NCI-H1048 (cell line): ENCODE measurements at places on chromosomes 16 and 17.

DNA sequence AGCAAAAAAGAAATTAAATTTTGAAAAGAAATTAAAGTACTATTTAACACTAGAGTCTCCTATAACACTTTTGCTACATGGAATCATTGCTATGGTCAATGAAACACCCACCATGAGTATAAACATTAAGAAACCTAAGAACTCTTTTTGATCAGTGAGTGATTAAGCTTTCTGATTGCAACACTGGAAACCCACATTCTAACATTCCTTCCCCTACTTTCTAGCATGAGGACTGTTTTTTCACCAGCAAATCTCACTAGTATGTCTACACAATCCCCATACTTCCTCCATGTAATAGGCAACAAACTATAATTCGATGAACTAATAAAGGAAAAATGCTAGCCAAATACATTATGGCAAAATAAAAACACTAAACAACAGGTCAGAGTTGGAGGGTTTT is 54.7 kb downstream of the SKAP1 start:
- DNase-seq, result no peak

DNA sequence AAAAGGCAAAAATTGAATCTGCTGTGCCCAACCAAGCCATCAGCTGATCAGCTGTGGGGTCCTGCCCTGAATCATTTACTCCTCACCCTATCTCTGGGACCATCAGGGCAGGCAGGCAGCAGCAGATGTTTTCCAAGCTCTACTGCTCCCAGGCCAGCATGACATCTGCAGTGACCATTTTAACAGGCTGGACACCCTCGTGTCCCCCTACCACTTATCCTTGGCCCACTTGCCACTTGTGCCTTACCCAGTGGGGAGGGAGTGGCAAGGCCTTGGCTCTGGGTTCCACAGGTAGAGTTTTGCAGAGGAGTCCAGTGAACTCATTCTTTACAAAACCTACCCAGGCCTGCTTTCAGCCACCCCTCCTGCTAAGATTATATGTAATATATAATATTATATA is 12.0 kb upstream of the CA4 start:
- DNase-seq, result no peak

- DNase-seq, result no peak
Measured at GRCh38 chr16:82146556-82146955, 23.5 kb downstream of the MPHOSPH6 start.

DNA sequence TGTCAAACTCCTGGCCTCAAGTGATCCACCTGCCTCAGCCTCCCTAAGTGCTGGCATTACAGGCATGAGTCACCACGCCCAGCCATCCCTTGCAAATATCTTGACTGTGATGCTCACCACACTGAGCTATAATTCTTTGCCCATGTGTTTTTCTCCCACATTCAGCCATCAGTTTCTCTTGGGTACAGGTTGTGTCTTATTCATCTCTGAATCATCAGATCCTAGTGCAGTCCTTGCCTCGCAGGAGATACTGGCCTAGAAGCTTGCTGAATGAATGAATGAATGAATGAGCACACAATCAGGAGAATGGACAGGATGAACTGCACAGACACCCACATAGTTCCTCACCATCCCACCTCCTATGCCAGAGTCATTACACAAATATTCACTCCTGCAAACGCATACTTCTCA is 24.4 kb upstream of the ETV4 start:
- no peak for DNase-seq

- no peak for DNase-seq
Measured at GRCh38 chr16:18024611-18025010, 311.9 kb downstream of the NPIPA8 start.

- no peak for DNase-seq
Measured at GRCh38 chr16:17499223-17499902, 28.6 kb upstream of the XYLT1 start.

DNA sequence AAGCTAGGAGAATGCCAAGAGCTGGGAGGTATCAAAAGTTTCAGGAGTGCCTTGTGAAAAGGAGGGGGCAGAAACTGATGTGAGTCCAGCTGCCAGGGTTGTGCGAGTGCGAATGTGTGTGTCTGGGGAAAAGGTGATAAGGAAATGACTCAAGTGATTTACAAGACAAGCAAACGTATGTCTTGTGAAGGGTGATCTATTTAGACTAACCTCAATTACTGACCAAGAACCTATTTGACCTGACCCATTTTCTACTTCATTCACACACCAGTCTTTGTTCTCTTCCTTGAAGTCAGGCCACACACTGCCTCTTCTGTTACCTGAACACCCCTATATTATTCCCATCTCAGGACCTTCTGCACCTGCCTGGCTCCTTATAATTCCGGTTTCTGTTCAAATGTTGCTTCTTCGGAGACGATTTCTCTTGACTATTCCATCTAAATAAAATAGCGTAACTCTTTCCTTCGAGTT is 1.0 kb downstream of the GDE1 start:
- no peak for DNase-seq

DNA sequence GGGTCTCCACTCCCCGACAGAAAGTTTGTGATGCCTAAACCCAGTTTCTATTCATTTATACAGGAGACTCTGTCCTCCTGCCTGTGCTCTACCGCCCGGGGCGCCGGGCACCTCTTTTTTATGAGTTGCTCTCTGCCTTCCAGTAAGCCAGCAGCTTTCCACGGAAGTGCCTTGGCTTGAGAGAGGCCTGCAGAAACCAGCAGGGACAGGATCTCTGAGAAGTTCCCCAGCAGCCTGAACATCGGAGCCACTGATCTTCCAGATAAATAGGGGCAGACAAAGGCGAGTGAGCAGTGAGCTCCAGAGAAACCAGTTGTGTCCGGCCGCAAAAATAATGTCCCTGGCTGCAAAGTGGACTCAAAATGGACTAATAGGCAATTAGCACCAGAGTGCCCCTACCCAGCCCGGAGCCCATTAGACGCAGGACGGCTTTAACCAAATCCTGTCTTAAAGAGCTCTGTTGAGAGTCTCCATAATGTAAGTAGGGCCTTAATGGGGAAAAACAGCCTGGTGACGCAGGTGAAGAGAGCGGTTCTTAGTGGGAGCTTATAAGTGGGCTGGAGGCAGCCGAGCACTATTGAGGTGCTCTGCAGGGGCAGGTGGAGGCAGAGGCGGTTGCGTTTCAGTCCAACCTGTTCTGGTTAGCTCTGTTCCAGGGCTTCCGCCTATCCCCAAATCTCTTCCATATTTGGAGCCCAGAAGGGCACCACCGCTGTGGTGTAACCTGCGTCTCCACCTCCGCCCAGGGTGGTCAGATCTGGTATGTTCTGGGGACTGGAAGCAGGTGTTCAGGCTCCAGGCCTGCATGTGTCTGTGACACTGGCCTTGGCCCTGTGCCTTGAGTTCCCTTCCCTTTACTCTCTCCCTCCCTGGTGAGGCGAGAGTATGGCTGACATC is 74.1 kb downstream of the NT5M start:
- no peak for DNase-seq

DNA sequence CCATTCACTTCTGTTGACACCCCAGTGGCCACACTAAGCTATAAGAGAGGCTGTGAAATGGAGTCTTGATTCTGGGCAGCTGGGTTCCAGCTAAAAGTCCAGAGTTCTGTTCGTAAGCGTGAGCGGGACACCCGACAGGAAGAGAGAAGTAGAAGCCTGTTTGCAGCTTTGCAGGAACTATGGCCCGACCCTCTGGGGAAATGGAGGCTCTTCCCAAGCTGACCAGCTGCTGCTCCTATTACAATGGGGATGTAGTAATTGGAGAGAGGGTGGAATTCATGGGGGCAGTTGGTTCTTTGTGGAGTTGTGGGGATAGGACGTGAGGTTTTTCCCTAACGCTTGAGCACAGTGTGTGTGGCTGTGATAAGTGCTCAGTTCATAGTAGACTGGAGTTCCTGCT is 28.4 kb downstream of the UBALD1 start:
- DNase-seq, result no peak

DNA sequence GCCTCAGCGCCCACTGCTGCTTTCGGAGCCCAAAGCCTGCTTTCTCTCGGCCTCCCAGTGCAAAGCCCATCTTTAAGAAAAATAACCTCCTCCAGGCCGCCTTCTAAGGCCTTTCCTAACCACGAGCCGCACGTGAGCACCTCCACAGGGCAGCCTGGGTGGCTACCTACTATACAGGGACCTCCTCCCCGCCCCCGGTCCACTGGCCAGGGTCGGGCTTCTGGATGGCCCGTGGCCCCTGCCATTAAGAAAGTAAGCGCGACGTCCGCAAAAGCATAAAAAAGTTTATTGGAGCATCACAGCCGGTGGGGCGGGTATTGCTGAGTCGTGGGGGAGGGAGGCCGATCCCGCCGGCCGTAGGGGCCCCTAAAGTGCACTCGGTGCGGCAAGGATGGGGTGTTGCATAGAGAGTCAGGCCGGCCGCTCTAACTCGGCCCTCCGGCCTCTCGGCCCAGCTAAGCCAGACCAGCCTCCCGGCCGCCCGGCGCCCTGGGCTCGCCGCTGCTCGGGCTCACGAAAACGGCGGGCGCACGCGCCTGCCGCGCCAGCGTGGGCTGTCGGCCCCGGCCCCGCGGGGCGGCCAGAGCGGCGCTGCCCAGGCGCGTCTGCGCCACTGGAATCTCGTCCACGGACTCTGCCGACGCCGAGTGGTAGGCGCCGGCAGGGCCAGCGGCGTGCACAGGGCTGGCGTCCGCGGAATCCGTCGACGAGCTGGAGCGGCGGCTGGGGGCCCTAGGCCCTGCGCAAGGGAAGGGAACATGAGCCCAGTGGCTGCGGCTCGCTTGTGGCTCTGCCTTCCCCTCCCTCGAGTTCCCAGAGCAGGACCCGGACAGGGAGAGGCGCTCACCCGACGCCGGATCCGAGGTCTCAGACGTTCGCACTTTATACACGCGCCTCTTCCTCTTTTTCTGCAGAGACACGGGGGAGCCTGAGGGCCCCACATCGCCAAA is 1.1 kb upstream of the TPPP3 start:
- no peak for DNase-seq

- no peak for DNase-seq
Measured at GRCh38 chr16:56311208-56312027, 113.9 kb downstream of the AMFR start.

DNA sequence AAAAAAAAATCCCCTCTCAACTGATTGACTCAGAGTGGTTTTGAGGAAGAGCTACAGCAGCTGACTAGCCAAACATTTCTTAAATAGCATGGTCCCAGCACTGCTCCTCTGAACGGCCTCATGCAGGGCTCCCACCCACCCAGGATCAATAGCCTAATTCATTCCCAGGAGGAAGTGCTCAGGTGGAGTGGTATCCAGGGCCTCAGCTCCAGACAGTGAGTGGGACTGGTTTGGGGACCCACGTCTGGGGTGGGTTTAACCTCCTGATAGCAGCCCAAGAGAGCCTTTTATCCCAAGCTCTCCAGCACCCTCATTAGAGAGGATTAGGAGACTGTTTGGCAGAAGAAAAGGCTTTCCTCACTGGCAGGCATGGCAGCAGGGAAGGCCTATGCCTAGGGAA is 68.5 kb upstream of the CDH5 start:
- no peak for DNase-seq

- no peak for DNase-seq
Measured at GRCh38 chr16:70252355-70252988, 732 bp upstream of the EXOSC6 start.

DNA sequence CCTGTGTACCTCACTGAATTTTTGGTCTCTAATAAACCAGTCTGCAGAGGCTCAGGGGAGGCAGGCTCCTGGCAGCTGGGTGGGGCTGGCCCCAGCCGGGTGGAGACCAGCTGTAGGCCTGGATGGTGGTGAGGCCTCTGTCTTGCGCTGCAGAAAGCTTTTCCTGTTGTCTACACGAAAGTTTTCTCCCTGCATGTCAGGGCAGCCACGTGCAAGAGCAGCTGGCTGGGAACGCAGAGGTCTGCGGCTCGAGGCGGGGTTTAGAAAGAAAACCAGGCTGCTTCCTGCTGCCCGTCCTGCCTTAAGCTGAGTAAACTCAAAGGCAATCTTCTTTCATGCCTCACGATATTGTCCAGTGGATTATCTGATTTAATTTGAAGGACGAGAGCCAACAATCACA is 2.4 kb downstream of the SERPINF1 start:
- DNase-seq, result no peak

- no peak for DNase-seq
Measured at GRCh38 chr17:72294487-72294893, 173.7 kb downstream of the SOX9 start.

DNA sequence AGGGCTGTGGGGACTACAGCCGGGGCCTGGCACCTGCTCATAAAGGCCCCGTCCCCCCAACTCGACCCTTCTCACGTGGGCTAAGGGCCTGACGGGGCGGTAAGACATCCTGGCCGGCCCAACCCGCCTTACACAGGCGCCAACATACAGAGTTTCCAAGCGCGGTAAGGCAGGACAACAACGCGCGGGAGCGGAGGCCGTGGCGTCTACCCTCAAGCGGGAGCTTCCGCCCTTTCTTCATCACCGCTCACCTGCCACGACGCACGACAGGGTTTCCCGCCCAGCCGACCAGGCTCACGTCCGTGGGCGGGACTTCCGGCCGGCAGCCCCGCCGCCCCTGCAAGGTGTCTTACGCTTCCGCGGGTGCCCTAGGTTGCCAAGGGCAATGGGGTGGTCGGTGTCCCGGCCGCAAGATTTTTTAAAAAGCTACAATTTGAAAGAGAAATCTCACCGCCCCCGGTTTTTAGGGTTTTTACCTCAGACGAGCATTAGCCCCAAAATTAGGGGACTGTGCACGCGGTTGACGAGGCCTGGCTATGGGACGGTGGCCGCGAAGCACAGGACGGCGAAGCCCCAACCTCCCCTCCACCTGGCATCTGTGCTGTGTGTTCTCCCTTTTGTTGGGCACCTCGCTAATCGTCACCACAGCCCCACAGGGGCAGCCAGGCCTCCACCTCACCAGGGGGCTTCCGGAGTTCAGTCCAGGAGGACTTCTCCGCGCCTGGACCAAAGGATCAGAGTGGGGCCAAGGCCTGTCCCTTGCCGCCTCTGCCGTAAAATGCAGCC is at the start of gene TERB1:
Gene TERB1 (minus strand): TSS at position 265 of the 786 bp plus-strand sequence. CDS start 4,786 bp downstream, outside the sequence.
- DNase-seq, result no peak

DNA sequence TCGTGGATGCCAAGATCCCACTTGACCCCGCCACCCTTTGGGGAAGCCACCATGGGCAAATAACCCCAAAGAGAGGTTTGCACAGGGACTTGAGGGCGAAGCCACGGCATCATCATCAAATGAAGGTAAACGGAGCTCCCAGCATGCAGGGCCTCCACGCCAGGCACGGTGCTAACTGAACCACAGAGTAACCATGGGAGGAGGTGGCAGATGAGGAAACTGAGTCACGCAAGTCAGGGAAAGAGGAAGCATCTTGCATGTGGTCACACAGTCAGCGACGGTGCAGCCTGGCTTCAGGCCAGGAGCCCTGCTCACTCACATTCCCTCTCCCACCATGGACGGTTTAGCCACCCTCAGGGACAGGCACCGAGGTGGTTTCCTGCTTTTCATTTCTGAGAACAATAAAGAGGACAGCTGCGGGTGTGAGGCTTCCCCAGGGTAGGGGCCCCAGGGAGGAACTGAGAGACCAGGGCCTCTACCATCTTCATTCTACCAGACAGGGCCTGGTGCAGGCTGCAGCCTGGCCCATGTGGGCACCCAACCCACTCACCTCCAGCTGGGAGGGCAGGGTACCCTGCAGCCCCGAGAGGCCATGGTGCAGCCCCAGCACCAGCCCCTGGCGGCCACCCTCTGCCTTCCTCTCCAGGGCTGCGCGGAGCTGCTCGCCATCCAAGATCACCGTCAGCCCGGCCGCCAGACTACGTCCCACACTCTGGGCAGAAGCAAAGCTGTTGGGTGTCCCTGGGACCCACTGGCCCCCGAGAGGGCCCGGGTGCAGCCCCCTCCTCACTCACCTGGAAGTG is 78.3 kb downstream of the RMI2 start:
- no peak for DNase-seq

GRCh38 chr16:85707528-85708095 is 18.9 kb upstream of the GINS2 start:
- no peak for DNase-seq
